ENCODE measurements at places on chromosomes 13 and 19. TPM values are rescaled to one million over a fixed set of nuclear protein-coding genes. Genes with fewer than 3 reads are reported as not detected.
A peak's percentile ranks its signal among the peaks of the same experiment; 100 is the strongest.

- no peak for DNase-seq
- H3K4me1 ChIP-seq: no peaks in the 10 kb centered on the region
- no peak overlapping the region for H3K27ac ChIP-seq
- peaks cover 3% of the 10 kb centered on the region for H3K27me3 ChIP-seq
Measured at GRCh38 chr19:42538841-42539709, 10.8 kb upstream of the CEACAM1 start.

- no peak overlapping the region for H3K4me3 ChIP-seq
- H3K27ac ChIP-seq: peak overlapping the region; percentile 16
- H3K36me3 ChIP-seq: peaks cover 4% of the 10 kb centered on the region
- no peaks in the 10 kb centered on the region for H3K27me3 ChIP-seq
- DNase-seq: no peak
- H3K4me1 ChIP-seq: peaks cover 65% of the 10 kb centered on the region
Measured at GRCh38 chr13:48246102-48246501, 13.1 kb downstream of the ITM2B start.

DNA sequence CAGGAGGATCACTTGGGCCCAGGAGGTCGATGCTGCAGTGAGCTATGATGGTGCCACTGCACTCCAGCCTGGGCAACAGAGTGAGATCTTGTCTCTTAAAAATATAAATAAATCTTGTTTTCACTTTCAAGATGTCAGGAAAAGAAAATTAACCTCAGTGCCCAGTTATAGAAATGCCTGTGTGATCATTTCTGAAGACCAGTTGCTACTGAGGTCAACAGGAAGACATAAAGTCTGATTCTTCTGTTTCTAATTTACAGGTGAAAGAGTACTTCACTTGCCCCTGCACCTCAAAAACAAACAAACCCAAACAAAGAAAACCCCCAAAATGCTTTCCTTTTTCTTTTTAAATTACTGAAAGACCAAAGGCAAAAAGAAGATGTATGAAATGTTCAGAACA, 174.3 kb upstream of the NBEA start:
- no peaks in the 10 kb centered on the region for H3K27me3 ChIP-seq
- H3K27ac ChIP-seq: no peak overlapping the region
- no peak overlapping the region for H3K4me3 ChIP-seq
- H3K4me1 ChIP-seq: no peaks in the 10 kb centered on the region
- DNase-seq: no peak
- H3K36me3 ChIP-seq: no peaks in the 10 kb centered on the region

- H3K4me3 ChIP-seq: no peak overlapping the region
- H3K36me3 ChIP-seq: no peaks in the 10 kb centered on the region
- no peak for DNase-seq
- peaks cover 7% of the 10 kb centered on the region for H3K4me1 ChIP-seq
- no peak overlapping the region for H3K27ac ChIP-seq
Measured at GRCh38 chr19:38006361-38007045, 99.5 kb downstream of the SIPA1L3 start.

DNA sequence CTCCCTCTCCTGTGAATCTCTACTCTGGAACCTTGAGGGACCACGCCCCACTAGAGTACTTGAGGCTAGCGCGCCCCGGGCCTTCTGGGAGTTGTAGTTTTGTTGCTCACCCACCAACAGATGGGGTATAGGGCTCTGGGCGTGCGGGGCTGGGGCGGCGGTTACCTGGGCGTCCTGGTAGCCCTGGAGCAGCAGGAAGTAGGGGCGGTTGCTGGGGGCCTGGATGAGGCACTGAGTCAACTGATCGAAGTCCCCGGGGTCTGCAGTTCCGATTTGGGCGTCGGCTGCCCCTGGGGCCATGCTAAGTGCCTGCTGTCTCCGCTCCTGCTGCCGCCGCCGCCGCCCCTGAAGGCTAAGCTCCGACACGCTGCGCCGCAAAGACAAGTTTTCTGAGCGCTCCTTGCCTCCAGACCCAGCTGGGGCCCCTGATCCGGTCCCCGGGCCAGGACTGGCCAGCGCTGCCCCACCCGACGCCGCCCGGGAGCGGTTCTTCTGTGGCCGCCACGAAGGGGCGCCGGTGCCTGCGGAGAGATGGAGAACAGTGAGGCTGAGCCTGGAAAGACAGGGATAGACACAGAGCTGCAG, 5.3 kb downstream of the RASIP1 start:
- peaks cover 10% of the 10 kb centered on the region for H3K4me1 ChIP-seq
- DNase-seq: no peak
- no peak overlapping the region for H3K27ac ChIP-seq
- H3K27me3 ChIP-seq: peaks cover 3% of the 10 kb centered on the region

DNA sequence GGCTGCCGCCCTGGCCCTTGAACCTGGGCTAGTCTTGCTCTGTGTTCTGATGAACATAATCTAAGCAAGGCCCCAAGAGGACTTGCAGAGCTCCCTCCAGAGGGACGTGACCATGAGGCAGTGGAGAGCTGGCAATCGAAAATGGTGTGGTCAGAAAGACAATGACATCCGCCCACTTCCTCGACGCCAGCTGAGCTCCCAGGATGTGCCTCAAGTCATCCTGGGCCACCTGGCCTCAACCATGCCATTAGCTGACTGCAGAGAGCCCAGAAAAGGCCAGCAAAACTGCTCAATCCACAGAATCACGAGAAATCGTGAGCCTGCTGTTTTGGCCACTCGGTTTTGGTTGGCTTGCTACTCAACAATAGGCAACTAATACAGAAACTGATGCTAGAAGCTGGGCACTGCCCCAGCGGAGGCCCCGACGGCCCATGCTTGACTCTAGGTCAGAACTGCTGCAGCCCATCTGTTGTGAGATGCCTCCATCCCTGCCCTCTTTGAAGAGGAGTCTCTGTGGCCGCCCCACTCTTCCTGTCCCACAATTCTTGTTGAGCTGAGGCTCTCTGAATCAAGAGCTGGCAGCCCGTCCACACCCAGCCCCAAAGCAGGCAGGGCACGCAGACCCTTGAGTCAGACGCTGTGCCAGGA, 53.3 kb downstream of the STK24 start:
- no peak overlapping the region for H3K4me3 ChIP-seq
- peaks cover 91% of the 10 kb centered on the region for H3K4me1 ChIP-seq
- H3K27me3 ChIP-seq: no peaks in the 10 kb centered on the region
- H3K36me3 ChIP-seq: peaks cover 8% of the 10 kb centered on the region
- peak; percentile 61 for DNase-seq
- H3K27ac ChIP-seq: peak overlapping the region; percentile 64

DNA sequence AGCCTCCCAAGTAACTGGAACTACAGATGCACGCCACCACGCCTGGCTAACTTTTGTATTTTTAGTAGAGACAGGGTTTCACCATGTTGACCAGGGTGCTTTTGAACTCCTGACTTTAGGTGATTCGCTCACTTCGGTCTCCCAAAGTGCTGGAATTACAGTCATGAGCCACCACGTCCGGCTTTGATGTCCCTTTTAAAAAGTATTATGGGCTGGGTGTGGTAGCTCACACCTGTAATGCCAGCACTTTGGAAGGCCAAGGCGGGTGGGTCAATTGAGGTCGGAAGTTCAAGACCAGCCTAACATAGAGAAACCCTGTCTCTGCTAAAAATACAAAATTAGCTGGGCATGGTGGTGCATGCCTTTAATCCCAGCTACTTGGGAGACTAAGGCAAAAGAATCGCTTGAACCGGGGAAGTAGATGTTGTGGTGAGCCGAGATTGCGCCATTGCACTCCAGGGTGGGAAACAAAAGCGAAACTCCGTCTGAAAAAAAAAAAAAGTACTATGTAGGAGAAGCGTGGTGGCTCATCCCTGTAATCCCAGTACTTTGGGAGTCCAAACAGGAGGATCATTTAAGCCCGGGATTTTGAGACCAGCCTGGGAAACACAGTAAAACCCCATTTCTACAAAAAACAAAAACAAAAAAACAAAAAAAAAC, 22.8 kb upstream of the ERVV-1 start:
- no peak for DNase-seq
- H3K27me3 ChIP-seq: no peaks in the 10 kb centered on the region
- no peak overlapping the region for H3K27ac ChIP-seq

GRCh38 chr19:6481541-6482342, at the start of gene DENND1C:
Gene DENND1C (minus strand): TSS chr19:6481787. CDS start chr19:6481695, 92 bp downstream.
- peaks cover 13% of the 10 kb centered on the region for H3K36me3 ChIP-seq
- no peaks in the 10 kb centered on the region for H3K27me3 ChIP-seq
- peak within 1 kb of the TSS; percentile 96 for H3K27ac ChIP-seq
- peaks cover 26% of the 10 kb centered on the region for H3K4me1 ChIP-seq
- DNase-seq: peak; percentile 87

GRCh38 chr13:26909477-26909876, 148.9 kb upstream of the GPR12 start:
- peaks cover 9% of the 10 kb centered on the region for H3K27me3 ChIP-seq
- no peak overlapping the region for H3K27ac ChIP-seq
- no peak overlapping the region for H3K4me3 ChIP-seq
- DNase-seq: no peak

GRCh38 chr19:47407417-47407774, 11.9 kb downstream of the MEIS3 start:
- H3K27me3 ChIP-seq: peaks cover 31% of the 10 kb centered on the region
- DNase-seq: no peak

- H3K27ac ChIP-seq: no peak overlapping the region
- H3K36me3 ChIP-seq: no peaks in the 10 kb centered on the region
- no peak overlapping the region for H3K4me3 ChIP-seq
- H3K27me3 ChIP-seq: peaks cover 50% of the 10 kb centered on the region
- peak; percentile 10 for DNase-seq
- peaks cover 9% of the 10 kb centered on the region for H3K4me1 ChIP-seq
Measured at GRCh38 chr19:15199661-15200552, 888 bp downstream of the NOTCH3 start.

DNA sequence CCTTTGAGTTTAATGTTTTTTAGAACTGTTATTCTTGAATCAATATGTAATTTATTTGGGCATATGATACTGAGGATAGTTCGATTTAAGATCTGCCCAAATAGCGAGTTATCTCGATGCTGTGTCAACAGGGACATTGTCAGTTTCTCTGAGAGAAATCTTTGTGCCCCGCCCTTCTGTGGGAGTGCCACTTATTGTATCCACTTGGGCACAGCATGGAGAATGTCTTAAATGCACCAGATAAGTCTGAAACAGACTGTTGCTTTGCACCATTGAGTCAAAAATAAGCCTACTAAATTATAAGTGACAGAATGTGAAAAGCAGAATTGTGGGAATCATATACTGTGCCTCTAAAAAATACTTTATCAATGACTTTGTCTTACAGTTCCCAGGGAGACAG, 45.6 kb downstream of the RNASEH2B start:
- H3K27me3 ChIP-seq: no peaks in the 10 kb centered on the region
- no peak overlapping the region for H3K4me3 ChIP-seq
- H3K36me3 ChIP-seq: peaks cover 39% of the 10 kb centered on the region
- no peak for DNase-seq
- H3K27ac ChIP-seq: no peak overlapping the region

GRCh38 chr19:28949535-28949934, 263.4 kb downstream of the UQCRFS1 start:
- H3K4me3 ChIP-seq: no peak overlapping the region
- no peak overlapping the region for H3K27ac ChIP-seq

DNA sequence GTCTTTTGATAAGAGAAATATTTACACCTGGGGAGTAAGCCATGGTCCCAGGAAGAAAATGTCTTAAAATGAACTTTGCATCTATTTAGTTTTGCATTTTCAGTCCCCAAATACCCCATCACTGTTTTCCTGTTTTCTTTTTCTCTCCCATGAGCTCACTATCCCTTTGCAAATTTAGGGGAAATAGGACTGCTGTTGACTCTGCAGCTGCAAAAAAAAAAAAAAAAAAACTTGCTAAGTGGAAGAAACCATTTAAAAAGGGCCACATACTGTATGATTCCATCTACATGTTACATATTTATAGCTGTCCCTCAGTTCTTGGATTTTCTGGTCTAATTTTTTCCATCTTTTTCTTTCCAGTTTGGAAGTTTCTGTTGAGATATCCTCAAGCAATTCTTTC, 98.2 kb upstream of the SERP2 start:
- H3K27me3 ChIP-seq: no peaks in the 10 kb centered on the region
- no peaks in the 10 kb centered on the region for H3K36me3 ChIP-seq
- H3K27ac ChIP-seq: peak overlapping the region; percentile 91

- no peaks in the 10 kb centered on the region for H3K36me3 ChIP-seq
- H3K4me3 ChIP-seq: no peak overlapping the region
Measured at GRCh38 chr13:83100237-83100636, 782.0 kb downstream of the SLITRK1 start.

DNA sequence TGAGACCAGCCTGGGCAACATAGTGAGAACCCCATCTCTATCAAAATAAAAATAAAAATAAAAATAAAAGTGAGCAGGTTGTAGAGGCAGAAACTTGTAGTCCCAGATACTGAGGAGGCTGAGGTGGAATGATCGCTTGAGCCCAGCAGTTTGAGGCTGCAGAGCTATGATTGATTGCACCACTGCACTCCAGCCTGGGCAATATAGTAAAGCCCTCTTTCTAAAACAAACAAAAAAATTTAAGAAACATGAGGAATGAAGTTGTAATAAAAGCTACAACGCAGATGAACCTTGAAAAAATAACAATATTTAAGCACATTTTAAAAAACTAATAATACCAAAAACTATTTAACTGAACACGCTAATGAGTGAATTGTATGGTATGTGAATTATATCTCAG, 919.3 kb downstream of the UQCRFS1 start:
- DNase-seq: no peak
- no peaks in the 10 kb centered on the region for H3K36me3 ChIP-seq
- no peak overlapping the region for H3K27ac ChIP-seq
- peaks cover 5% of the 10 kb centered on the region for H3K27me3 ChIP-seq
- no peaks in the 10 kb centered on the region for H3K4me1 ChIP-seq

DNA sequence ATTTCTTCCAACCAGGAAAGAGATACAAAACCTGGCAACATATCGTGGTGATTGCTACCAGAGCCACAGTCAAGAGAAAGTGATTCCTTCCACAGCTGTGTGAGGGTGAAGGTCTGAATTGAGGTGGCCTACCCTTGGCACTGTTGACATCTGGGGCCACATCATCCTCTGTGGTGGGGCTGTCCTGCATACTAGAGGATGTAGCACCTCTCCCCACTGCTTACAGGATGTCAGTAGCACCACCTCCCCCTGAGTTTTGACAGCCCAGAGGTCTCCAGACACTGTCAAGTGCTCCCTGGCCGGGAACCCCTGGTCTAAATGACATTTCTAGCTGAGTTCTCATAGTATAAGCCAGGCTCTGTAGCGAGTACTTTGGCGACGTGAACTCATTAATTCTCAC, 15.5 kb downstream of the PTGER1 start:
- H3K4me3 ChIP-seq: no peak overlapping the region
- H3K27me3 ChIP-seq: no peaks in the 10 kb centered on the region
- DNase-seq: peak; percentile 72
- H3K4me1 ChIP-seq: peaks cover 9% of the 10 kb centered on the region
- peak overlapping the region; percentile 65 for H3K27ac ChIP-seq

- peaks cover 2% of the 10 kb centered on the region for H3K36me3 ChIP-seq
- H3K4me3 ChIP-seq: no peak overlapping the region
- DNase-seq: no peak
- no peak overlapping the region for H3K27ac ChIP-seq
- no peaks in the 10 kb centered on the region for H3K27me3 ChIP-seq
Measured at GRCh38 chr19:38191747-38192146, 32.3 kb downstream of the DPF1 start.

Gene WDR88
- not detected for total RNA-seq

Gene IL11
- 0.18 TPM for total RNA-seq

Gene LYL1
- total RNA-seq: 3.9 TPM

Gene SLITRK6
- total RNA-seq: not detected

Gene TSKS
- 0.81 TPM for total RNA-seq

Gene PLVAP
- not detected for total RNA-seq

Gene TEX30
- total RNA-seq: 30.5 TPM

Gene MADCAM1
- total RNA-seq: 0.22 TPM

Gene KLK15
- total RNA-seq: not detected

Gene WASF3
- 0.07 TPM for total RNA-seq

Gene NRTN
- 0.72 TPM for total RNA-seq

Gene CYP2F1
- not detected for total RNA-seq

All from activated CD8-positive, alpha-beta T cell treated with anti-CD3 and anti-CD28 coated beads for 36 hours (primary cell).